ENCODE measurements at places on chromosomes 2 and 18.
A peak's percentile ranks its signal among the peaks of the same experiment; 100 is the strongest.

DNA sequence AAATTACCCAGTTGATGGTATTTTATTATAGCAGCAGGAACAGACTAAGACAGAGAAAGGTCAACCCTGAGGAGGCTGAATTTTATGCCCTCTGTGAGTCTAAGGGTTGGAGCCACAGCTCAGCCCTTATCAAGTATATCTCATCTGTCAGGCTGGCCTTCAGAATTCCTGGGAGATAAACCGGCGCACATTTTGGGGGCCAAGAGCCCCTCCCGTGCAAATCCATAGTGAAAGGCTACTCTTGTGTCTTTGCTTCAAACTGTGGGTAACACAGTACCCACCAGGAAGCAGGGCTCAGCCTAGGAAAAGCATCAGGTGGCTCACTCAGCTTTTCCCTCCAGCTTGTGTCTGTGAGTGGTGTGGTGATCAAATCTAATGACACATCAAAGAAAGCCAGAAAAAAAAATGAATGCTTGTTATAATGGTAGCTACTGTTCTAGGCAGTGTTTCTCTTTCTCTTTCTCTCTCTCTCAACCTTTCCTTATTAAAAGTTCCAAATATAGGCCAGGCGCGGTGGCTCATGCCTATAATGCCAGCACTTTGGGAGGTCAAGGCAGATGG lies 25.0 kb upstream of the ASXL2 start:
- no peak for DNase-seq

DNA sequence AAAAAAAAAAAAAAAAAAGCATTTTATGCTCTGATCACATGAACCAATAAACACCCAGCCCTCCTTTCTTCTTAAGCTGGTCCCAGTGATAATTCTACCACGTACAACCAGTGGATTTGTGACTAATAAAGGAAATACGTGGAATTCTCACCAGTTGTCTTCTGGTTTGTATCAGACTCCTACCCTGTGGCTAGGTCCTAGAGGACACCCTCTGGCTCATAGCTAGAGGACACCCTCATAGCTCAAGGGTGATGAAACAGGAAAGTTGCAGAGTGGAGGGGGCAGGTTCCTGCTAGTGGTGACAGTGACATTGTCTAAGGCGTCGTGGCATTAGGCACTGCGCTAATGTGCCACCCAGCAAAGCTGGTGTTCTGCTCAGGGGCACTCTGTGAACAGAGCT lies 167.8 kb downstream of the BCL11A start:
- no peak for DNase-seq

DNA sequence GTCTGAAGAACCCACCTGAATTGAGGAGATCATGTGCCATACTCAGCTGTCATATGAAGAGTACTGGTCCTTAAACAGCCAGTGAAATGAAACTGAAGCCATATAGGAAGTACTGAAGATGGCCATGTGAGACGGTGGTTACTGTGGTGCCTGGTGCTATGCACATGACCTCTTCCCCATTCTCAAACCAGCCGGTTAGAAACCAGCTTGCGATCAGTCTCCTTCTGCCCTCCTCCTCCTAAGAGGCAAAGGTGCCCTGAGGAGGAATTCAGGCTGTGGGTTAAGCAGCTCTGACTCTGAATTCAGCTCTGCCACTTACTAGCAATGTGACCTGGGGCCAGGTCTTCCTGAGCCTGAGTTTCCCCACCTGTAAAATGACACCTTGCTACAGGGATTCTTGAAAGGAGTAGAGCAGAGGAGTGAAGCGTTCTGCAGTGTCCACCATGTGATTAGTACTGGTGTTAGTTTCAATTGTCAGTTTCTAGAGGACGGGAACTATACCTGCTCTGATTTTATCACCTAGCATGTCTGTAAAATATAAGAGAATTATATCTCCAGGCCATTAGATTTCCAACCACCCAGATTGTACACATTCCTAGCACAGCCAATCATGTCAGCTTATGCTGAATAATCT lies 5.1 kb downstream of the FECH start:
- DNase-seq = no peak

GRCh38 chr2:158797963-158798700 lies 3.0 kb downstream of the DAPL1 start:
- no peak for DNase-seq

DNA sequence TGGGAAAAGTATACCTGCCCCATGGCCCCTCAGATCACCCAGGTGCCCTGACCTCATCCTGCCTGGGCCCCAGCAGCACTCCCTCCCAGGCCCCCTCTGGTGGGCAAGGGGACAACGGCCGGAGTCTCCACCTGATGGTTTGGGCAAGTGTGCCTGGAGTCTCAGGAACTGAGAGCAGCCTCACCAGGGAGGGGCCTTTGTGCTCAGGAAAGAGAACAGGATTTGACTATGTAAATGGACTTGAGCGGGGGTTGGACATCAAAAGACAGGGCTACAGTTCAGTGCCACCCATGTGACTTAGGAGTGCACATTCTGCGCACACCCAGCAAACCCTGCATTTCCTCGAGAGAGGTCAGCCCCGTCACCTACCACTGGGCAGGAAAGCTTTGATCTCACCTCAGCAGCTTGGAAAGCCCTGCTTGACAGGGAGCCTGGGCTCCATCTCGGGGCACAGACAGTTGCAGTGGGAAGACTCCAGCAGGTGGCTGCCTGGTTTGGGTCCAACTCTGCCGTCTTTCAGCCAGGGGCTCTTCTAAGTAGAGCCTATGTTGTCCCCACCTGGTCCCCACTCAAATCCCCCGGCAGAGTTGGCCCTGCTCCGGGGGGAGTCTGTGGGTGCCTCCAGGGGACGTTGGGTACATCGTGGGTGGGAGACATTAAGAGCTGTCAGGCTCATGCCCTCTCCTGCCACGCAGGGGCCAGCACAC lies 3.3 kb downstream of the INPP5D start:
- no peak for DNase-seq

DNA sequence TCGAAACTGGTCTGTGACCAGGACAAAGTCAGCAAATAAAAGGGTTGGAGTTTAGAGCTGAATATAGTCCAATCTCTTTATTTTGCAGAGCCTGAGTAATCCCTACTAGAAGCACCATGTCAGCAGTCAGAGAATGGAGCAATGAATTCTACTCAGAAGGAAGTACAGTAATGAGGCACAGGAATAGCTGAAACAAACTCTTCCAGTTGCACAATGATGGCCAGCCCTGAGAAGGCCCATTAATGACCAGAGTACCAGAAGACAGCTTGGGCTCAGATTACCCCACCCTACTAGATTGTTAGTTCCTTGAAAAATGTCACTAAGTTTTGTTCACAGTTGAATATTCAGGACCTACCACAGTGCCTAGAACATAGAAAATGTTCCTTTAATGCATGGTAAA lies 40.3 kb upstream of the SCG2 start:
- DNase-seq = no peak

DNA sequence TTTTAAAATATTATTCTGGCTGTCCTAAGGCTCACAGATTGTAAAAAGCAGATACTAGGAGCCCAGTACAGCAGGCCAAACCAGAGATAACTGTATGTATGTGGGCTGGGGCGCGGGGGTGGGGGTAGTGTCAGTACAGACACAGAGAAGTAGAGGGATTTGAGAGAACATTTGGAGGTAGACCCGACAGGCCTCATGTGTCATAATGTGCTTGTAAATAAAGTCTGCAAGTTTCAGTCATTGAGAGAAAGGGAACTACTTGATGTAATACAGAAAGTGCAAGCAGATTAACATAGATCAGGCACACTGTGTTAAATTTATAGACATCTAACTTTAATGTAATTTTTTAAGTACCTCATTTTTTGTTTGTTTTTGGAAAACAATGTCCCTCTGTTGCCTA lies 7.4 kb upstream of the POLI start:
- no peak for DNase-seq

DNA sequence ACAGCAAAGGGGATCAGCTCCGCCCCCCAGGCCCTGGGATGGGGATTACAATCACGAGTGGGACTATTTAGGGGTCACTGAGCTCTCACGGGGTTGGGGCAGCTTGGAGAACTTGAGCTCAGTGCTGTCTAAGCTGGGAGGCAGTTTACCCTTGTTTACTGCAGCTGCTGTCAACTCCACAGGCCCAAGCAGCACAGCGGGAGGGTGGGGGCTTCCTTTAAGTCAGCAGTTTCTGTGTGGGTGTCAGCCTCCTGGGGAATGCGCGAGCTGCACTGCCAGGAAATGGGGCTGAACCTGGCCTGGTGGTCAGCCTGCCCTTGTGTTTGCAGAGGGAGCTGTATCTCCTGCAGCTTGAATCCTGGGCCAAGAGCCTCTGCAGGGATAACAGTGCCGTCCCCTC lies 29.8 kb downstream of the TOGARAM2 start:
- DNase-seq = peak; percentile 62

- peak; percentile 99 for DNase-seq
Observed at GRCh38 chr18:59459369-59460071, 100.5 kb upstream of the LMAN1 start.

DNA sequence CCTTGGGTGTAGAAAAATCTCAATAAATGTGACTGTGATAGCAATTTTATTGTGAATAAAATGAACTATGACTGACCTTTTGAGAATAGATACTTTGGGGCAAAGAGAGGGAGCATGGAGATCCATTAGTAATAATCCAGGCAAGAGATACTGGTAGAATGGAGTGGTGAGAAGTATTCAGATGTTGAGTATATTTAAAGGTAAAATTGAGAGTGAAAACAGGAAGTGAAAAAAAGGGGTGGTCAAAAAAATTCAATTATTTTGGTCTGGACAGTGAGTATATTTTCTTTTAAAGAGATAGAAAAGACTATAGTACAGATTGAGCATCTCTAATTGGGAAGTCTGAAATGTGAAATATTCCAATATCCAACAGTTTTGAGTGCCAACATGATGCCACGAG lies 1515.6 kb upstream of the NXPH2 start:
- DNase-seq = no peak

DNA sequence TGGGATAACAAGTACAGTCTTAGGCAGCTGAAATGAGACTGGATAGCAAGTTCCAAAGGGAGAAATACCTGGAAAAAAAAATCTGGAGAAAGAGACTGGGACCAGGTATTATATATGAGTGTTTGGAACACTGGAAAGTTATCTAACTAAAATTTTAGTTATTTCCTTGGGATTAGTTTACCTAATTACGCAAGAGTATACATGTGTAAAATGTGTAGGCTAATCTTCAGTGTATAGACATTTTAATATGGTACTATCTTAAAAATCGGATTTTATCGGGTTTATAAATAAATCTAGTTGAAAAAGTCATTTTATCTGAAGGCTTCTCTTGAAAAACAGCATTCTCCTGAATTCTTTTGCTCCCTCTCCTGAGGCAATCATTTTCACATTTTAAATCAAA lies 3.9 kb downstream of the EPB41L5 start:
- DNase-seq = no peak

DNA sequence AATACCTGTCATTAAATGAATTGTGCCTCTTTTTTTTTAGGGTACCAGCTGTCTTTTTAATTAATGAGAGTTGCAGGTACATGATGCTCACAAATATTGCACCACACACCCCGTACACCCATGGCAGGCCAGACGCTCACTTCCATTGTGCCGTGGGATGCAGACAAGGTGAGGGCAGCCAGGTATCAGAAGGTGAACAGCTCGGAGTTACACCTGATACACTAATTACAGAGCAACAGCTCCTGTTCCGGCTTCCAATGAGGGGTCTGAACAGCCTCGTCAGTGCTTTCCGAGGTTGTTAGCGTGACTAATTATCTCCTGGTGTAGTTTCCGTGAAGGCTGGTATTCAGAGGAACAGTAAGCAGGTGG lies 442.8 kb downstream of the ZNF516 start:
- DNase-seq = peak; percentile 23

GRCh38 chr2:205193125-205193835 lies 489.0 kb upstream of the NRP2 start:
- no peak for DNase-seq

DNA sequence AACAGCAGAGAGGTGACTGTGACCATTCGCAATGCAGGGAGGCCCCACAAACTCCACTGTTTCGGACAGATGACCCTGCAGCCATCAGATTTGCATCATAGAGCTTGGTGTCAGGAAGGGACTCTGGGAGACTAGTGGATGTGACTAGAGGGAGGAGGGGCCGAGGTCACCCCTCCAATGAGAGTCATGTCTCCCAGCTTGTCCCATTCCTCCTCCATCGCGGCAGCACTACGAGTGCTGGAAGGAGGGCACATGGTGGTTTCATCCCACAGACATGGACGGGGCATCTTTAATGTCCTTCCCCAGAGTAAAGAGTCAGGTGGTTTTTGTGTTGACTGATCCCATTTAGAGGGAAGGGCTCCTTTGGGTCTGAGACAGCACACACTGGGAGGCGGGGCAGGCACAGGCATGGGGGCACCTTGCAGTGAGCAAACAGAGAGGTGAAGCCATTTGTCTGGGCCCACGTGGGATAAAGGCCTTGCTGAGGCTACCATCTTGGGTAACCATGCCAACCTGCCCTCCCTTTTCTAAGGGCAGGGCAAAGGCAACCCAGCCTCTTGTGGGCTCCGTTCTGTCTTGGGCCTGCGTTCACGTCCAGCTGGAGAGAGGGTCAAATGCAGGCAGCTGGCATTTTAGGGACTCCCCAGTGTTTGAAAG lies 208.1 kb downstream of the ASB1 start:
- DNase-seq = no peak

- no peak for DNase-seq
Observed at GRCh38 chr2:221484761-221485502, 87.2 kb downstream of the EPHA4 start.

GRCh38 chr18:79404567-79404910 lies 8.8 kb downstream of the NFATC1 start:
- peak; percentile 66 for DNase-seq

DNA sequence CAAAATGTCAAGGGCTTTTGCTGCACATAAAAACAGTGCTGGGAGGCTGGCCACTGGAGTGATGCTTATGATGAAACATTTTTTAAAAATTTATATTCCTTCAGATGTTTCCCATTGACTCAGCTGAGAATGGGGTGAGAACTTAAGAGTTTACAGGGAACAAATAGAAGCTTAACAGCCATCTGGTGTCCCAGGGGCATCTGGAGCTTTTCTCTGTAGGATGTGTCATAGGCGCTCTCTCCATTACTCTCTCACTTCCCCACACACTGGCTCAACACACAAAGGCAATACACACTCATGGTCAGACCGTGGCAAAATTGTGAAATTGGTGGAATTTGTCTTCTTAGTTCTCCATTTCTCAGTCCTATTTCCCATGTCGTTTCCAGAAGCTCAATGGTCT lies 783.1 kb upstream of the LRRTM1 start:
- no peak for DNase-seq

- no peak for DNase-seq
Observed at GRCh38 chr2:142042536-142043199, 88.1 kb downstream of the LRP1B start.

- DNase-seq = no peak
Observed at GRCh38 chr18:52897611-52898484, 557.9 kb downstream of the DCC start.

- no peak for DNase-seq
Observed at GRCh38 chr2:134459706-134460406, 206.0 kb downstream of the MGAT5 start.

- DNase-seq = no peak
Observed at GRCh38 chr18:58389745-58390144, 239.1 kb downstream of the ALPK2 start.

GRCh38 chr2:173037245-173038120 lies 38.2 kb upstream of the MAP3K20 start:
- no peak for DNase-seq

- DNase-seq = no peak
Observed at GRCh38 chr2:190477661-190478454, 56.7 kb downstream of the NEMP2 start.

- no peak for DNase-seq
Observed at GRCh38 chr2:101148777-101149176, 2.4 kb downstream of the TBC1D8 start.
